Suprapubic skin (tissue), 4 donors: ENCODE measurements at places on chromosomes 16 and 17.

DNA sequence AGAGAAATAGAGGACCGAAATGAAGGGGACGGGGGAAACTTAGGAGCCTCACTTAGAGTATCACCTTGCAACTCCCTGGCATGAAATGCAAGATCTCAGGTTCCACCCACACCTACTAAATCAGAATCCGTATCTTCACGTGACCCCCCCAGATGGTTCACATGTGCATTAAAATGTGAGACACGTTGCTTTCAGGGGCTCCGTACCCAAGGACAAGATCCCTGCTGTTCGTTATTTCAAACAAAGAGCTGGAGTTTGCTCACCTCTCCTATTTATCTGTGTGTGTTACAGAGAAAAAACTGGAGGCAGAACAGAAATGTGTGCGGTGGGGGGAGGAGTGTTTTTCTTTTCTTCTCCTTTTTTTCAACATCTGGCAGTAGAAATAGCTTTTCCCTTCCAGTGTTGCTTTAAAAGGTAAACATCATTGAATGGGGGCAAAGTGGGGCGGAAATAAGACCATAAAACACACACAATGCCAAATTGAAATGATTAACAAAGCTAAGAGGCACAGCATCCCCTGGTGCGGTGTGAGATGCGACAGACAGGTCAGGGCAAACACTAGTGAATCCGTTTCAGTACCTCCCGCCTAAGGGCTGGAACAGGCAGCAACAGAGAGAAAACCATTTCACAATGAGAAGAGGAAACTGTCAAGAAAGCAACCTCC, 145.4 kb downstream of the SOX9 start:
- DNase-seq: no peak
- no peak overlapping the region for H3K27ac ChIP-seq
- peaks cover 13% of the 10 kb centered on the region for H3K4me1 ChIP-seq
- H3K36me3 ChIP-seq: no peaks in the 10 kb centered on the region

DNA sequence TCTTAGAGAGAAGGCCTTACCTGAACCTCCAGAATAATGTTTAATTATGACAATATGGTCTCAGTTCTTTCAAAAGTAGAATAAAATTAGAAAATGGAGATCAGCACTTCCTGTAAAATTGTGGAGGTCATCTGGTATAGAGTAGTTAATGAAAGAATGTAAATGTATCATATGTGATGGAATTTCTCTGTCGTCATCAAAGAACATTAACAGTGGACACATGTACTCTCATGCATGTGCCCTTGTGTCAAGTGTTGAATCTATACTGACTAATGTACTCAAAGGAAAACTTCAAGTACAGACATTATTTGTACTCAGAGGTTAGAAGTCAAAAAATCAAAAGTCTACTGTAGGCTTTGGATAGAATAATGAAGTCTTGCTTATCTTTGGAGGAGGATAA, 129.2 kb upstream of the MYOCD start:
- H3K36me3 ChIP-seq: no peaks in the 10 kb centered on the region
- H3K27me3 ChIP-seq: no peaks in the 10 kb centered on the region
- DNase-seq: no peak

DNA sequence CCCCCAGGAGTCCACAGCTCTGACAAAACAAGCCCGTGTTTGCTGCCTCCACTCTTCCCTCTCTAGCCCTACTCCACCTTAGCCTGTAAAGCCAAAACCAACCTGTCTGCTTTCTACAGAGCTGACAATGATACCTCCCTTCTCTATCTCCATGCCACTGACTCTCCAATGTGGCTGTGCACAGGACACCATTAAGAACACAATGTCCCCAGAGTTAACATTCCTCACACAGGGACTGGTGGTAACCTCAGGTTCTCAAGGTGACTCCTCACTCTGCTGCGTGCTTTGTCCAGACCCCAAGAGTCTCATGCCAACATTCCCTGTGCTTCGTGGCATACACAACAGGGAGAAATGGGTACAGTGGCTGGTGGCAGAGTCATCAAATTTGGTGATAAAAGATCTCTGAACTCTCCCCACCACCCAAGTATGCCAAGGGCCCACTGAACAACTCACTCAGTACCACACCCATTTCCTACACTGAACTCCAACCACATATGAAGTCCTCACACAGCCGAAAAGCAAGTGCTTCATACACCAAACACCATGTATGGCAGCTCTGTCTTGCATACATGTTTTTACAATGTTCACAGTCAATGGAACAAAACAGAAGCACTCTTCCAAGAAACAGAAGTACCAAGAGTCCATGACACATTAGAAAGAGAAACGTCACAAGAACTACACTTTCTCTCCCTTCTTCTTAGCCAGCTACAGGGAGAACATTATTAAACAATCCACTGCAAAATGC, 21.1 kb downstream of the CSNK2A2 start:
- H3K27ac ChIP-seq: no peak overlapping the region
- H3K4me1 ChIP-seq: no peaks in the 10 kb centered on the region
- peaks cover 69% of the 10 kb centered on the region for H3K36me3 ChIP-seq
- DNase-seq: no peak
- no peaks in the 10 kb centered on the region for H3K27me3 ChIP-seq

DNA sequence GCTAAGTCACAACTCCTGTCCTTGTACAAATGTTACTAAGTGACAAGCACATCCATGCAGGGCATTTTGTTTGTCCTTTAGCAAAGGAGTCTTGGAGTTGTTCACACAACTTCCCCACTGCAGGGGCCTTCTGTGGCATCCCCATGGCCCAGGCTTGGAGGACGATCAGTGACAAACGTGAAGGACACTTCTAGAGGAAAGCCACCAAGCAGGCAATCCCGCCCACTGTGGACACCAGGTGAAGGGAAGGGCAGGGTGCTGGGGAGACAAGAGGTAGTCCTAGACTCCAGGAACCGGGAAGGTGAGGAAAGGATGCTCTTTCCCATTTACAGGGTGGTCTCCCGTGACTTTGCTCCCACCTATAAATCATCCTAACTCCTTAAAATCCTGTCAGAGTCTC, 4.1 kb downstream of the WDR45B start:
- no peak for DNase-seq
- peaks cover 42% of the 10 kb centered on the region for H3K4me1 ChIP-seq
- H3K36me3 ChIP-seq: peaks cover 47% of the 10 kb centered on the region

GRCh38 chr17:2468270-2468669, 43.4 kb downstream of the METTL16 start:
- no peaks in the 10 kb centered on the region for H3K27me3 ChIP-seq
- peaks cover 72% of the 10 kb centered on the region for H3K36me3 ChIP-seq
- no peak overlapping the region for H3K4me3 ChIP-seq
- no peak for DNase-seq
- H3K4me1 ChIP-seq: no peaks in the 10 kb centered on the region

DNA sequence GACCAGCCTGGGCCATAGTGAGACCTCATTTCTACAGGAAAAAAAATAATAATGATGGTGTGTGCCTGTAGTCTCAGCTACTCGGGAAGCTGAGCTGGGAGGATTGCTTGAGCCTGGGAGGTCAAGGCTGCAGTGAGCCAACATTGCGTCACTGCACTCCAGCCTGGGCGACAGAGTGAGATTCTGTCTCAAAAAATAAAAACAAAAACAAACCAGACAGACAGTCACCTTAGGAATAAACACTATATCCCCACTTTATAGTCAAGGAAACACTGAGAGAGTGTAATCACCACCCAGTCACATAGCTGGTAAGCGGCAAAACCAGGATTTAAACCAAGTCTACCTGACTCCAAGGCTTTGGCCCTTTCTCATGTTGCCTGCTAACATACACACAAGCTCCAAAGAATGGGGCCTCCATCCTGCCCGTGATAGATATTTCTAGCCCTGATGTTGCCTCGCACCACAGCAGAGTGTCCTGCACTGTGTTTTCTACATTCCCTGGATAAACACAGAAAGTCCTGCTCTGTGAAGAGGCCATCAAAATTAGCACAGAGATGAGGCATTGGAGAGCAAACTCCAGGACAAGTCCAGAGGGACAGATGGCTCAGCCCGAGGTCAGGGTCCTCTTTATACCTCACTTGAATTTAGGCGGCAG, 66.1 kb upstream of the SMURF2 start:
- no peak overlapping the region for H3K4me3 ChIP-seq
- H3K27ac ChIP-seq: no peak overlapping the region
- peaks cover 7% of the 10 kb centered on the region for H3K4me1 ChIP-seq

DNA sequence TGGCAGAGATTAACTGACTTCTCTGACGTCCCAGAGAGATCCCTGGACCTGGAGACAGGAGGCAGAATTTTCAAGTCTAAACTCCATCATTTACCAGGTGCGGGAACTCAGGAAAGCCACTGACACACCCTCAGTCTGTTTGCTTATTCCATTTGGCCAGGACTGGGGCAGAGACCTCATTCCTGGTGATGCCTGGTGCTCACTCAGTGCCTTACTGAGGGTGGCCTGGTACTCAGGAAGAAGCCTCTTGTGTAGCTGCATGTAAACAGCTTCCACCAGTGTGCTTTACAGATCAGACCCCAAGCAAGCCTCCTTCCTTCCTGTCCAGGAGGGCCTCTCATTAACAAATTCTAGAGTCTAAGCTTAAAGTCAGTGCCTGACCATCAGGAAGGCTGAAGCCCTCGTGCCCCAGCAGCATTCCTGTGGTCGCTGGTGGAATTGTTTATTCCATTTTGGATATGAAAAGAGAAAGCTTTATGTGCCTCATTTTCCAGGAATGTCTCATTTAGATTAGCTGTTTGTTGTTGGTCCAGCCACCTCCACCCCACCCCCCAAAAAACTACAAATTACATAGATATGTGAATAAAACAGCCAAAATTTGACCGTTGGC, 236.1 kb upstream of the CDH5 start:
- no peaks in the 10 kb centered on the region for H3K27me3 ChIP-seq
- H3K36me3 ChIP-seq: no peaks in the 10 kb centered on the region
- no peak overlapping the region for H3K27ac ChIP-seq
- H3K4me3 ChIP-seq: no peak overlapping the region
- no peak for DNase-seq

DNA sequence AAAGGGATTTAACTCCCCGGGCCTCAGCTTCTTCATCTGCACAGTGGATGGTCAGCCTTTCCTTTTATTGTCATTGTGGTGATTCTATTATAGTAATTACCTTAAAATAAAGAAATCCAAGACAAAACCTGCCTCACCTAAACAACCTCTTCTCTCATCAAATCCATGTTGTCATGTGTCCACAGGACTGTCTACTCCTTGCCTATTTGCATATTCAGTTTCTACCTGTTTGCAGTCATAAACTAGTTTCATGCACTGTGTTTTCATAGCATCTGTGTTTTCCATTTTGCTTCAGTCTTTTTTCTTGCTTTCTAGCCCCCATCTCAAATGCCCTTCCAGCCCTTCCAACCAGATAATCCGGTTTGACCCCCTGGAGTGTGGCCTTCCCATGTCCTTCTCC, 44.3 kb upstream of the CPNE2 start:
- H3K27ac ChIP-seq: no peak overlapping the region
- peaks cover 4% of the 10 kb centered on the region for H3K4me1 ChIP-seq
- no peak for DNase-seq

GRCh38 chr17:61015966-61016365, 338.3 kb downstream of the BCAS3 start:
- no peak overlapping the region for H3K27ac ChIP-seq
- DNase-seq: no peak
- no peak overlapping the region for H3K4me3 ChIP-seq
- no peaks in the 10 kb centered on the region for H3K36me3 ChIP-seq
- H3K4me1 ChIP-seq: no peaks in the 10 kb centered on the region

- H3K27me3 ChIP-seq: no peaks in the 10 kb centered on the region
- H3K4me1 ChIP-seq: no peaks in the 10 kb centered on the region
- H3K36me3 ChIP-seq: no peaks in the 10 kb centered on the region
- DNase-seq: no peak
- H3K27ac ChIP-seq: no peak overlapping the region
Measured at GRCh38 chr17:65444049-65444448, 117.4 kb downstream of the AXIN2 start.

GRCh38 chr16:24001710-24002109, 165.9 kb downstream of the PRKCB start:
- H3K4me3 ChIP-seq: no peak overlapping the region
- no peaks in the 10 kb centered on the region for H3K4me1 ChIP-seq
- H3K27me3 ChIP-seq: no peaks in the 10 kb centered on the region
- H3K36me3 ChIP-seq: no peaks in the 10 kb centered on the region

- peaks cover 38% of the 10 kb centered on the region for H3K4me1 ChIP-seq
- DNase-seq: no peak
- peak overlapping the region; percentile 99 for H3K27ac ChIP-seq
- peak overlapping the region; percentile 99 for H3K4me3 ChIP-seq
- H3K27me3 ChIP-seq: no peaks in the 10 kb centered on the region
Measured at GRCh38 chr17:40122999-40123810, 1.4 kb downstream of the MSL1 start.

- peaks cover 19% of the 10 kb centered on the region for H3K27me3 ChIP-seq
- H3K27ac ChIP-seq: no peak overlapping the region
- H3K4me3 ChIP-seq: no peak overlapping the region
- no peaks in the 10 kb centered on the region for H3K36me3 ChIP-seq
- no peak for DNase-seq
Measured at GRCh38 chr16:87552772-87553573, 49.3 kb upstream of the JPH3 start.

DNA sequence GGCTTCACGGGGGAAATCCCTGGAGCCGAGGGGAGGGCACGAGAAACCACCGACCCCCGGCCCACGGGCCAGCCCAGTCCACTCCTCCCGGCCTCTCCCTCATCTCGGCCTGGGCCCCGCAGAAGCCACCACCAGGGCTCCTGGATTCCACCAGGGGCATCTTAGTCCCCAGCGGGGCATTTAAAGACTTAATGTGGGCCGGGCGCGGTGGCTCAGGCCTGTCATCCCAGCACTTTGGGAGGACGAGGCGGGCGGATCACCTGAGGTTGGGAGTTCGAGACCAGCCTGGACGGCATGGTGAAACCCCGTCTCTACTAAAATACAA, 24.1 kb upstream of the ABR start:
- H3K4me3 ChIP-seq: peak overlapping the region; percentile 58
- no peaks in the 10 kb centered on the region for H3K27me3 ChIP-seq
- DNase-seq: no peak
- H3K36me3 ChIP-seq: no peaks in the 10 kb centered on the region

DNA sequence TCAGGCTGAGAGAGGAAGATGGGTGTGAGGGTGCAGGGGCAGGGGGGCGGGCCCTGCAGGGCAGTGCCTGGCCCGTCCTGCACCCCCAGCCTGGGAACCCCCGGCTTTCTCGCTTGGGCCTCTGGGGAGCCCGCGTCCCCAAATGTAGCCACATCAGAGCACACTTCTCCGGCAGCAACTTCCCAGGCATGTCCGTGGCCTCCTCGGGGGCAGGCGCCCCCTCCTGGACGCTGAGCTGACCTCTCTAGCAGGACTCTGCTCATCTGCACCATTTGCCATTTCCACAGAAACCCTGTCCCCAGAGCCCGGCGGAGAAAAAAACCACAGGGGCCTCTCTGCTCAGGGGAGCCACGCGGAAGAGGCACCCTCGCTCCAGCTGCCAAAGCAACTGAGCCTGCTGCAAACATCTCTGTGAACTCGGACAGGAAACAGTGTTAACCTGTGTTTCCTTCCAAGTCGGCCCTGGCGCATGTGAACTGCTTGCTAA, 63.4 kb downstream of the KLHDC4 start:
- no peaks in the 10 kb centered on the region for H3K4me1 ChIP-seq
- DNase-seq: no peak
- peaks cover 63% of the 10 kb centered on the region for H3K36me3 ChIP-seq
- no peak overlapping the region for H3K4me3 ChIP-seq
- H3K27ac ChIP-seq: no peak overlapping the region
- H3K27me3 ChIP-seq: no peaks in the 10 kb centered on the region
